ENCODE measurements at places on chromosomes 1 and 21. TPM values are rescaled to one million over a fixed set of nuclear protein-coding genes. Genes with fewer than 3 reads are reported as not detected.

The OR2T34 gene
- total RNA-seq: not detected

GRCh38 chr1:9400425-9401079, 107.9 kb downstream of the SPSB1 start:
- no peak overlapping the region for H3K4me3 ChIP-seq
- H3K27ac ChIP-seq: no peak overlapping the region
- H3K4me1 ChIP-seq: peaks cover 18% of the 10 kb centered on the region
- no peaks in the 10 kb centered on the region for H3K36me3 ChIP-seq
- peak; percentile 49 for DNase-seq
- H3K27me3 ChIP-seq: no peaks in the 10 kb centered on the region

The ABCG1 gene
- total RNA-seq: 10.4 TPM

DNA sequence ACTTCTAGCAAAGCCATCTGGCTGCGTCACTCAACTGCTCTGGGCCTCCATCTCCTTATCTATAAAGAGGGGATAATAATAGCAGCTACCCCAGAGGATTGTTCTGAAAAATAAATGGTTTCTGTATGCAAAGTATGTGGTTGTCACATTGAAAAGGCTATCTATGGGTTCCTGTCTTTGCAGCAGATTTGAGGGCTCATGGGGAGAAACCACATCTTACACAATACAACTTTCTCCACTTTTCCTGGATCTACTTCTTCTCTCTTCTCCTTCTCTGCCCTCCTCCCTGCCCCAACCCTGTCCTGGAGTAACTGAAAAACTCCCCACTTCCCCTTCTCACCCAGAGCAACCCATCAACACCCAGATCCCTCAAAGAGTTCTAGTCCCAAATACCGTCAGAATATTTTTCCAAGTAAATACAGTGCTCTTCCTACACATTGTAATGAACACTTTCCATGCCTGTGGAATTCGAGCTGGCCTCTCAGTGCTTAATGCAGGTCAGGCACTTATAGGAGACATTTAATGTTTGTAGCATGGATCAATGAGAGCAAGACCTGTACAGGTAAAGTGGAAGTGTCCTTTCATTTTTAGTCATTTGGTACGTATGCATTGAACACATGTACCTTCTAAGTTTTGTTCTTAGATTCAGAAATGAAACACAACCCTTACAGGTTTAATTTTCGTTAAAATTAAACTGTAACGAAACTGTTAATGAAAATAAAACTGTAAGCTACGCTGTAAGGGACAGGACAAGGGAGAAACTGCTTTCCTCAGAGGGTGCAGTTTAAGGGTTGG, 131.9 kb downstream of the AK5 start:
- no peaks in the 10 kb centered on the region for H3K36me3 ChIP-seq
- no peak overlapping the region for H3K4me3 ChIP-seq
- H3K27me3 ChIP-seq: peaks cover 7% of the 10 kb centered on the region
- H3K4me1 ChIP-seq: peaks cover 20% of the 10 kb centered on the region
- DNase-seq: no peak
- H3K27ac ChIP-seq: no peak overlapping the region

GRCh38 chr1:218969006-218969405, 204.7 kb upstream of the LYPLAL1 start:
- no peak overlapping the region for H3K27ac ChIP-seq
- no peaks in the 10 kb centered on the region for H3K36me3 ChIP-seq
- H3K4me1 ChIP-seq: no peaks in the 10 kb centered on the region
- H3K4me3 ChIP-seq: no peak overlapping the region
- no peaks in the 10 kb centered on the region for H3K27me3 ChIP-seq
- DNase-seq: no peak

DNA sequence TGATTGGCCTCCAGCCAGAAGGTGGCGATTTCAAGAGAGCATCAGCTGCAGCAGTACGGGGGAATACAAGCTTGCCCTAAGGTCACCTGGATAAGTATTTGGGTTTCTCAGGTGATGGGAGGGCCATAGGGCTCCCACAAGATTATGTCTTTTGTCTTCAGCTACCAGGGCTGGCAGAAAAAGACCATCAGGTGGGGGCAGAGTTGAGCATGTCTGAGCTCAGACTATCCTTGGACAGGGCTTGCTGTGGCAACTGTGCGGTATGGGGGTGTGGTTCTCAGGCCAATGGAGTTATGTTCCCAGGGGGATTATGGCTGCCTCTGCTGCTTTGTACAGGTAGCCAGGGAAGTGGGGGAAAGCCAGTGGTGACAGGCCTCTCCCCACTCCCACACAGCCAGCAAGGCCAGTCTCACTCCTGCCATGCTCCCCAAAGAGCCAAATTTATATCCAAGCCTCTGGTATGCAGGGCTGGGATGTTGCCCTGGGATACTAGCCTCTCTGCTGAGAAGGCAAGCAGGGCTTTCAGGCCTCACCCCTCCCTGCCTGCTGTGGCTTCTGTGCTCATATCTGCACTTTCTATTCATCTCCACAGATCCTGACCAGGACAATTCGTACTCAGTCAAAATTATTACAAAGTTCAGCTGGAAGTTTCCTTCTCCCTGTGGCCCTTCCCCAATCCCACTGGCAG, 26.6 kb upstream of the CD84 start:
- no peaks in the 10 kb centered on the region for H3K27me3 ChIP-seq
- no peaks in the 10 kb centered on the region for H3K36me3 ChIP-seq
- no peak overlapping the region for H3K27ac ChIP-seq
- no peak for DNase-seq
- H3K4me1 ChIP-seq: peaks cover 12% of the 10 kb centered on the region

GRCh38 chr1:53561503-53562105, 102.4 kb downstream of the DMRTB1 start:
- peaks cover 17% of the 10 kb centered on the region for H3K4me1 ChIP-seq
- H3K36me3 ChIP-seq: no peaks in the 10 kb centered on the region
- DNase-seq: peak; percentile 13
- no peak overlapping the region for H3K27ac ChIP-seq
- peaks cover 6% of the 10 kb centered on the region for H3K27me3 ChIP-seq
- no peak overlapping the region for H3K4me3 ChIP-seq

DNA sequence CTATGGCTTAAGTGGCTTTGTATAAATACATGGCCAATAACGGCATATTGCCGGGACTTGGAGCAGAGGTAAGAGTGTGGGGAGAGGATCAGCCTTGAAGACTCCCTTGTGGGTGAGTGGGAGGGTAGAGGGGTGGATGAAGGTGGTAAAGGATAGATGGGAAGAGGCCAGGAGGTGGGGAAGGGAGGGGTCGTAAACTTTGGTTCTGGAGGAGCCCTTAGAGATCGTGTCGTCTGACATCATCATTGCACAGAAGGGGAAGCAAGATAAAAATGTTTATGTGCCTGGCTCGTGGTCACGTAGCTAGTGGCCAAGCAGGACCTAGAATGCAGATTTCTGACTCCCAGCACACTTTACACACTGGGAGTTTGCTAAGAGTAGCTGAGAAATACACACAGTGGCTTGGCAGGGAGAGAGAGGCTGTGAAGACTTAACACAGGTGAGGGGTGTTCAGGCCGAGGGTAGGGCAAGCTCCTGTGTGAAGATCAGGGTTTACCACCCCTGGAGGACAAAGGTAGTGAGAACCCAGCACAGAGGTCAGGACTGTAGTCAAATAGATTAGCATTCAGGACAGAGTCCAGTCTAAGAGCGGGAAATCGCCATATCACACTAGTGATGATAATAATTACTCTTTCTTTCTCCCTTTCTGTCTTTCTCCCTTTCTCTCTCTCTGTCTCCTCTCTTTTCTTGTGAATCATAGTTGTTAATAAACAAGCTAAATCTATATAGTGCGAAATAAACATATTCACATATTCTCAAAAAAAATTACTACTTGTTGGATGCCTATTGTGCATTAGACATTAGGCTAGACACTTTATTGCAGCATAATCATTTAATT, 75.5 kb downstream of the LRRC8D start:
- DNase-seq: no peak
- no peaks in the 10 kb centered on the region for H3K4me1 ChIP-seq
- no peak overlapping the region for H3K4me3 ChIP-seq
- peaks cover 6% of the 10 kb centered on the region for H3K36me3 ChIP-seq

DNA sequence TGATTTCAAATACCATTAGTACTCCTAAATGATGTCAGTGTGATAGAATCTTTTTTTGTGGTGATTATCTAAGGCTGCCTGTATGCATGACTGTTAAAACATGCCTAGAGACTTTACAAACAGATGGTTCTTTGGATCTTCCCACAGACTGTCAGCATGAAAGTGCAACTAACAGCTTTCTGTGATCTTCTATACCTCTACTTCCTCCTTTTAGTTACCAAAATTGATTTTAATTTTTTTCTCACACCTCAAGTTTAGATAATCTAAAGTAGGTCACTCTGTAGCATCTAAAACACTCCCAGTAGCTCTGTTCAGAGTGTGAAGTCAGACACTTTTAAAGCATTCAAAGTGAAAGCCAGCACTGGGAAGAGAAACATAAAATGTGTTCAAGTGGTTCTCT, 534.5 kb downstream of the PTPRC start:
- peak overlapping the region; percentile 90 for H3K27ac ChIP-seq
- H3K4me3 ChIP-seq: no peak overlapping the region
- H3K36me3 ChIP-seq: no peaks in the 10 kb centered on the region
- peak; percentile 77 for DNase-seq

The ANKRD65 gene
- not detected for total RNA-seq

The LRRC38 gene
- not detected for total RNA-seq

- H3K4me3 ChIP-seq: no peak overlapping the region
- no peak overlapping the region for H3K27ac ChIP-seq
- H3K27me3 ChIP-seq: no peaks in the 10 kb centered on the region
- H3K4me1 ChIP-seq: no peaks in the 10 kb centered on the region
Observed at GRCh38 chr1:246106342-246106763, 400.7 kb downstream of the SMYD3 start.

DNA sequence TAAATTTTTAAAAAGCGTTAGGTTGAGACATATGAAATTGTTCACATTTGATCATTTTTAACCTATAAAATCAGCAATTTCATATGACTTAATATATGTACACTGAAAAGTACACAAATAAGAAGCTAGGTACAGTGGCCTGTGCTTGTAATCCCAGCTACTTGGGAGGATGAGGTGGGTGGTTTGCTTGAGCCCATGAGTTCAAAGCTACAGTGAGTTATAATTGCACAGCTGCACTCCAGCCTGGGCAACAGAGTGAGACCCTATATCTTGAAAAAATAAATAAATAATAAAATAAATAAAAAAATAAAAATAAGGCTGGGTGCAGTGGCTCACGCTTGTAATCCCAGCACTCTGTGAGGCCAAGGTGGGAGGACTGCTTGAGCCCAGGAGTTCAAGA, 5.2 kb upstream of the EPB41 start:
- H3K27ac ChIP-seq: no peak overlapping the region
- no peaks in the 10 kb centered on the region for H3K27me3 ChIP-seq
- peaks cover 9% of the 10 kb centered on the region for H3K4me1 ChIP-seq
- no peak for DNase-seq
- no peaks in the 10 kb centered on the region for H3K36me3 ChIP-seq

The B3GALT2 gene
- total RNA-seq: not detected

The RBM8A gene
- total RNA-seq: 200 TPM

DNA sequence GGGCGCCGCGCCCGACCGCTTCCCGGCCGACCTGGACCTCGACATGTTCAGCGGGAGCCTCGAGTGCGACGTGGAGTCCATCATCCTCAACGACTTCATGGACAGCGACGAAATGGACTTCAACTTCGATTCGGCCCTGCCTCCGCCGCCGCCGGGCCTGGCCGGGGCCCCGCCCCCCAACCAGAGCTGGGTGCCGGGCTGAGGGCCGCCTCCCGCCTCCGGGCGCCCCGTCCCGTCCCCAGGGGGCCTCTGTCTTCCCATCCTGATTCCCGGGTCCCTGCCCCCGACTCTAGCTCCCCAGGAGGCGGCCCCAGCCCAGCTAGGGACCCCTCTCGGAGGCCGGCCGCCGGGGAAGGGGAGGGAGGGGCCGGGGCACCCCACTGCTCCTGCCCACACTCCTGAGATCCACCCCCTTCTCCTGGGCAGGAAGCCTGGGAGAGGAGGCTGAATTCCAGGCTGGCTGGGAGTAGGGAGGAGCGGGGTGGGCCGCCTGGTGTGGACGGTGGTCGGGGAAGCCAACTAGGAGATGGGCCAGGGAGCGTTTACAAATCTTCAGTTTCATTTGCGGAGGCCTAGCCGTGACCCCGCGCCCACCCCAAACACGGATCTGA, 21.4 kb downstream of the FOXO6 start:
- H3K4me1 ChIP-seq: peaks cover 20% of the 10 kb centered on the region
- no peak overlapping the region for H3K4me3 ChIP-seq
- no peak for DNase-seq
- no peaks in the 10 kb centered on the region for H3K36me3 ChIP-seq

DNA sequence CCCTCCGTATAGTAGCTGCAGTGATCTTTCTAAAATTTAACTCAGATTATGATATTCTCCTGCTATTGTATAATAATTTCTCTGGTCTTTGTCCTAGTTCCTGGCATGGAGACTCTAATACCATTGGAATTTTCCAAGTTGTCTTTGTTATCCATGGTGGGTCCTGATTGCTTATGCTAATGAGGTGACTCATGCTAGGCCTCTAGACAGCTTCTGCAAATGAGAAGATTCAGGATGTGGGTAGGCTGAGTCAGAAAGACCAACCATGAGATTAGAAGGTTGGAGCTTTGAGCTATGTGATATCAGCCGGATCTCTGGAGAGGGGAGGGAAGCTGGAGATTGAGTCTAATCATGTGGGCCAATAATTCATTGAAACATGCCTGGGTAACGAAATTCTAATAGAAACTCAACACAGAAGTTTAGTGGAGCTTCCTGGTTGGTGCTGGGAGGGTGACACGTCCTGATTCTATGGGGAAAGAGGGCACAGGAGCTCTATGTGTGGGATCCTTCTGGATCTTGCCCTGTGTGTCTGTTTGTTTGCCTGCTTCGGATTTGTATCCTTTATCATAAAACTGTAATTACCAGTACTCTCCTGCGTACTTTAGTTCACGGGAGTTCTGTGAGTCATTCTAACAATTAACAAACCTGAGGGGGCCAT, 73.2 kb upstream of the CNIH3 start:
- peak; percentile 18 for DNase-seq
- H3K4me1 ChIP-seq: no peaks in the 10 kb centered on the region
- H3K27me3 ChIP-seq: no peaks in the 10 kb centered on the region
- no peak overlapping the region for H3K4me3 ChIP-seq

DNA sequence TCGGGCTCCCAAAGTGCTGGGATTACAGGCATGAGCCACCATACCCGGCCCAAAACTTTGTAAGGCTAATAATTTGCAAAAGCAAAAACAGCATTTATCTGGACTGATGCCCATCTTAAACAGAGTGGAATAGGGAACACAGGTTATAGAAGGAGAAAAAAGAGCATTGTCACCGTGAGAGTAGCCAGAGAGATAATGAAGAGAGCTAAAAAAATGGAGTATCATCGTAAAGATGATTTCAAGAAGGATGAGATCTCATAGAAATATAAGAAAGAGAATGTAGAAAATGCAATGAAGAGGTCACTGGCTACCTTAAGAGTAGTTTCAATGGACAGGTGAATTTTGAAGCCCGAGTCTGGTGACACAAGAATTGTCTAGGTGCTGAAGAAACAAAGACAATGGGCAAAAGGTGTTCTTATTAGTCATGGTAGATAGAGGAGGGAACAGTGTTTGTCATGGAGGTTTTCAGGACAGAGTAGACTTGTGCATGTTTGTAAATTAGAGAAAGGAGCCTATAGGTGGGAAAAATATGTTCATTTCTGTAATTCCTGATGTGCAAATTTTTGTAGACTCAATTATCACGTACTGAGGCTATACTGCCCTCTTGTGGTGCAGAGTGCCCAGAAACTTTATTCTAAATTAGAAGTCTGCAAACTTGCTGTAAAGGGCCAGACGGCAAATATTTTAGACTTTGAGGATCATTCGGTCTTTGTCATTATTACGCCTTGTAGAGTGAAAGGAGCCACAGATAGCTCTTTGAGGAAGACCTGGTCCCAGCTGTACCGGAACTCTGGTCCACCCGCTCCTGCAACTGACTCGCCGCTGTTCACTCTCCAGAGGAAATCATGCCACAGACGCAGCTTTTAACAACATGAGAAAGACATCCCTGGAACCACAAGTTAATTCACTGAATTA, 8.1 kb upstream of the TMEM183A start:
- peaks cover 4% of the 10 kb centered on the region for H3K4me1 ChIP-seq
- H3K36me3 ChIP-seq: no peaks in the 10 kb centered on the region

The ROR1 gene
- total RNA-seq: 0.35 TPM

The RBM11 gene
- total RNA-seq: not detected

The CFAP107 gene
- total RNA-seq: not detected
